Astrocyte (in vitro differentiated cells and primary cell): ENCODE measurements at places on chromosomes 4 and X. TPM values are rescaled to one million over a fixed set of nuclear protein-coding genes. Genes with fewer than 3 reads are reported as not detected.

DNA sequence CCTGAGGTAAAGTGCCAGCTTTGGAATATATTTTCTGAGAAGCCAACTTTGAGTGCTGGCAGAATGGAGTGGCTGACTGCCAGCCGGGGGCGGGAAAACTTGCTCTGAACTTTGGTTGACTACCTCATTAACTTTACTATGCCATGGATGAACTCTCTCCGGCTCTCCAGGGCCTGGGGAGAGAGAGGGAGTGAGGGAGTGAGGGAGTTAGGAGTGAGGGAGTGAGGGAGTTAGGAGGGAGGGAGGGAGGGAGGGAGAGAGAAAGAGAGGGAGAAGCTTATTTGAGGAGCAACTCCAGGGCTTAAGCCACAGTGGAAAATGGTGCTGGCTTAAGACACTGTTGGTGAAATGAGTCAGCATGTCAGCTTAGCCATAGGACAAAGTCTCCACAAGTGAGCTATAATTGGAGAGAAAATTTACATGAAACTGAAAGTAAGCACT, 280.9 kb upstream of the RPS6KA3 start:
- DNase-seq = peak; percentile 74
- no peak overlapping the region for H3K27ac ChIP-seq
- H3K36me3 ChIP-seq = no peaks in the 10 kb centered on the region
- no peaks in the 10 kb centered on the region for H3K27me3 ChIP-seq
- no peaks in the 10 kb centered on the region for H3K4me1 ChIP-seq

The F9 gene
- not detected in 2 replicates for total RNA-seq

The IL13RA1 gene
- total RNA-seq = 39.3 and 41.1 TPM in 2 replicates

The SMC1A gene
- 31.9 and 33.3 TPM in 2 replicates for total RNA-seq

DNA sequence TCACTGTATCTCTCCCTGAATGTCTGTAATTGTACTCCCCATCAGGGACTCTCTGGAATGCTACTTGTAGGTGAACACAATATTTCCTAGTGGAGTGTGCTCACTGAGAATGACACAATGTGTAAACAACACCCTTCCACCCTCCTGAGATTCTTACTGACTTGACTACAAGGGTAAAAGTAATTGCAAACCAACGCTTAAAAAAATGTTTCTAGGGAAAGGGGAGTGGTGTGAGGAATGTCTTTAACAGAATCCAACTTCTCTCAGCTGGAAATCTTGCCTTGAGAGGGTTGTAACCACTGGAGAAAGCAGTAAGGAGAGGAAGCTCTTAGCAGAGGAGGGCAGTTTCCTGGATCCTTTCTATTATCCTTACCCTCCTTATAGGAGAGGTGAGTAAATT, 5.1 kb upstream of the RAPGEF2 start:
- H3K27ac ChIP-seq = no peak overlapping the region
- no peaks in the 10 kb centered on the region for H3K27me3 ChIP-seq
- no peak for DNase-seq
- peaks cover 4% of the 10 kb centered on the region for H3K4me1 ChIP-seq
- H3K4me3 ChIP-seq = no peak overlapping the region
- H3K36me3 ChIP-seq = no peaks in the 10 kb centered on the region

The PABPC1L2B gene
- total RNA-seq = 0.14 TPM in 1 of 2 replicates, not detected in the other

DNA sequence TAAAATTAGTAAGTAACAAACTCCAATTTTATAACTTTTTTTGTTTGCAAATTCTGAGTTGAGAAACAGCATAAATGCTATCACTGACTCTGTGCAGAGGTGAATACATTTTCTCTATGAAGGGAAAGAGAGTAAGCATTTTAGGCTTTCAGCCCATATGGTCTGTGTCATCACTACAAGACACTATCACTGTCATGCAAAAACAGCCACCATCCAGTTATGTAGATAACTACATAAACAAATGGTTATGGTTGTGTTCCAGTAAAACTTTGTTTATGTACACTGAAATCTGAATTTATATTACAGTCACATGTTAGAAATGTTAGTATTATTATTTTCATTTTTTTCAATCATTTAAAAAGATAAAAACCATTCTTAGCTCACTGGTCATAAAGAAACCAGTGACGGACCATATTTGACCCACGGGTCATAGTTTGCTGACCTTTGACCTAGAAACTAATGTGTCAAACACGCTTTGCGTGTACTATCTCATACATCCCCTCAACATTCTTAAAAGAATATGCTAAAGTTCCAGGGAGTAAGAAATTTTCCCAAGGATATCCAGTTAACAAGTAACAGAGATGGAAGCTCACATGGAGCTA, 29.1 kb downstream of the RASGEF1B start:
- no peaks in the 10 kb centered on the region for H3K36me3 ChIP-seq
- H3K4me3 ChIP-seq = no peak overlapping the region
- no peaks in the 10 kb centered on the region for H3K27me3 ChIP-seq
- no peak for DNase-seq

The IDS gene
- total RNA-seq = 127 and 130 TPM in 2 replicates

The PCDH19 gene
- total RNA-seq = 11.6 and 14.9 TPM in 2 replicates

GRCh38 chrX:18871161-18871890, 112.6 kb downstream of the PHKA2 start:
- peak; percentile 7 for DNase-seq
- H3K4me1 ChIP-seq = peaks cover 9% of the 10 kb centered on the region
- H3K4me3 ChIP-seq = no peak overlapping the region

GRCh38 chrX:20715176-20715575, 448.5 kb upstream of the RPS6KA3 start:
- H3K27me3 ChIP-seq = no peaks in the 10 kb centered on the region
- DNase-seq = no peak
- no peak overlapping the region for H3K4me3 ChIP-seq
- no peak overlapping the region for H3K27ac ChIP-seq
- no peaks in the 10 kb centered on the region for H3K36me3 ChIP-seq

- no peak overlapping the region for H3K27ac ChIP-seq
- DNase-seq = peak; percentile 31
- no peaks in the 10 kb centered on the region for H3K36me3 ChIP-seq
- H3K4me1 ChIP-seq = peaks cover 4% of the 10 kb centered on the region
- no peaks in the 10 kb centered on the region for H3K27me3 ChIP-seq
Measured at GRCh38 chr4:187141101-187141500, 417.4 kb upstream of the FAT1 start.

The CSAG2 gene
- not detected in 2 replicates for total RNA-seq

- no peak overlapping the region for H3K27ac ChIP-seq
- DNase-seq = peak; percentile 77
- no peaks in the 10 kb centered on the region for H3K27me3 ChIP-seq
- H3K4me3 ChIP-seq = no peak overlapping the region
- peaks cover 4% of the 10 kb centered on the region for H3K4me1 ChIP-seq
Measured at GRCh38 chrX:68571610-68572311, 72.9 kb downstream of the YIPF6 start.

The DCTD gene
- 116 and 119 TPM in 2 replicates for total RNA-seq

GRCh38 chr4:173797296-173797695, 267.3 kb upstream of the HAND2 start:
- H3K4me1 ChIP-seq = no peaks in the 10 kb centered on the region
- DNase-seq = no peak
- no peaks in the 10 kb centered on the region for H3K36me3 ChIP-seq
- H3K27me3 ChIP-seq = no peaks in the 10 kb centered on the region

GRCh38 chrX:42954880-42955279, 176.9 kb upstream of the PPP1R2C start:
- no peak overlapping the region for H3K4me3 ChIP-seq
- H3K4me1 ChIP-seq = no peaks in the 10 kb centered on the region
- H3K27ac ChIP-seq = no peak overlapping the region
- DNase-seq = no peak
- no peaks in the 10 kb centered on the region for H3K36me3 ChIP-seq

The PQBP1 gene
- 88.2 and 101 TPM in 2 replicates for total RNA-seq

GRCh38 chr4:112102875-112103370, 42.3 kb upstream of the FAM241A start:
- H3K27me3 ChIP-seq = no peaks in the 10 kb centered on the region
- H3K27ac ChIP-seq = no peak overlapping the region
- DNase-seq = no peak
- no peaks in the 10 kb centered on the region for H3K4me1 ChIP-seq

DNA sequence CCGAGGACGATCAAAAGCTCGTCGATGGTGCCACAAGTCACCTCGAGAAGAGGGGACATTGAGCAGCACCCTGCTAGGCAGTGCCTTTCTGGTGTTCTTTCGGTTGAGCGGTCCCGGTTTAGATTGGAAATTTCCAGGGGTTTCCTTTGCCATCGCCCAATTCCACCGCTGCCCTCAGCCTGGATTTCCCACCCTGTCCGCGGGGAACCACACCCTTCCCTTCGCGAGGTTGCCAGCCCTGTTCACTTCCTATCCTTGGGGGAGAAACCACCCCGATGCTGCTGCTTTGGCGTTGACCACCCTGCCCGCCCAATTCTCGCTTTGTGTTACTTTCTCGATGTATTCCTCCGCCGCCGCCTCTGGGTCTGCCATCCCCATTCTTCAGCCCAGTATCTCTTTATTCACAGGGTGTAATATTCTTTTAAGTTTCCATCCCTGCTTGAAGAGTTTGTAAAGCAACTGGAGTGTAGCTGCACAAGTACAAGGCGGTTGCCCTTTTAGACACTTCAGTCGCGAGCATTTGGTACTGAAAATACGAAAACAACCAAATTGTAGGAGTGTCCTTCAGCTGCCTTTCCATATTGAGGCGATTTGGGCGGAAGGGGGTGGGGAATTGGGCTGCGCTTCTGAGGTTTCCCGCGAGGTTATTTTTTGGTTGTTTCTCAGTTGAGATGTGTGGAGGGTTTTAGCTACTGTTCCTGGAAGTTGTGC, 1.1 kb downstream of the OGT start:
- H3K4me1 ChIP-seq = peaks cover 5% of the 10 kb centered on the region
- peak; percentile 40 for DNase-seq
- no peaks in the 10 kb centered on the region for H3K27me3 ChIP-seq
- peak overlapping the region; percentile 92 for H3K27ac ChIP-seq

DNA sequence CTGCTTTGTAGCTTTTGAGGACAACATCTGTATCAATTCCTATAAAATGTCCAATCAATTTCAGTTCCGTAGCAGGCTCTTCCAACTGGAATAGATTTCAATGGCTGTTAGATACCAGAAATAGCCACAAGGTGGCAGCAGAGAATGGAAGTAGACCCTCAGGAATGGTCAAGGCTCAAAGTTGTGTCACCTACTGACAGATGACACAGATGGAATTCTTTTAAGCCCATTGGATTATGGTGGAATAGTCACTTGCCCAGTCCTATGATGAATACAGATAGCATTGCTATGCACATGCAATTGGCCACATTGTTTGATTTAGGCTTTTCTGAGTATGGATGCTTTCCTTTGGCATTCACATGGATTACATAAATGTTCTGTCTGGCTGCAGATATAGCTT, 130.4 kb upstream of the RADX start:
- DNase-seq = peak; percentile 2
- no peaks in the 10 kb centered on the region for H3K36me3 ChIP-seq
- no peak overlapping the region for H3K4me3 ChIP-seq
- H3K27ac ChIP-seq = no peak overlapping the region
- no peaks in the 10 kb centered on the region for H3K27me3 ChIP-seq

GRCh38 chr4:159298502-159298901, 195.6 kb downstream of the RAPGEF2 start:
- no peaks in the 10 kb centered on the region for H3K36me3 ChIP-seq
- no peaks in the 10 kb centered on the region for H3K27me3 ChIP-seq
- peak overlapping the region; percentile 25 for H3K4me3 ChIP-seq
- peaks cover 27% of the 10 kb centered on the region for H3K4me1 ChIP-seq
- peak overlapping the region; percentile 33 for H3K27ac ChIP-seq
- peak; percentile 87 for DNase-seq

DNA sequence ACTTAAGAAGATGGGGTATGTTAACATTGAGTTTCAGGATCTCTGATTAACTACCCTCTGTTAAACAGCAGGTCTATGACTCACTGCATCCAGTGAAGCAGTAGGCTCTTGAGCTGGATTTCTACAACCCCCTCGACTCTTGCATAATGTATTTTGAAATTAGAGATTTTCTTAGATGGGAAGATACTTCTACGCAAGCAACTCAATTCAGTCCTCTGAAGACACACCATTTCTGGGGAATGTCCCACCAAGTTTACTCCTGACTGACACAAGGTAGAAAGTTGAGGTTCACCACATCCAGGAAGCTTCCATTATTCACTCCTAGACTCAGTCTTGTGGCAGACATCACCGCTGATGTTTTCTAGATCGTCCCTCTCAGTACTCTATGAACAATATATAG, 12.9 kb downstream of the PALLD start:
- no peaks in the 10 kb centered on the region for H3K4me1 ChIP-seq
- H3K36me3 ChIP-seq = no peaks in the 10 kb centered on the region
- H3K27me3 ChIP-seq = no peaks in the 10 kb centered on the region
- peak; percentile 73 for DNase-seq

DNA sequence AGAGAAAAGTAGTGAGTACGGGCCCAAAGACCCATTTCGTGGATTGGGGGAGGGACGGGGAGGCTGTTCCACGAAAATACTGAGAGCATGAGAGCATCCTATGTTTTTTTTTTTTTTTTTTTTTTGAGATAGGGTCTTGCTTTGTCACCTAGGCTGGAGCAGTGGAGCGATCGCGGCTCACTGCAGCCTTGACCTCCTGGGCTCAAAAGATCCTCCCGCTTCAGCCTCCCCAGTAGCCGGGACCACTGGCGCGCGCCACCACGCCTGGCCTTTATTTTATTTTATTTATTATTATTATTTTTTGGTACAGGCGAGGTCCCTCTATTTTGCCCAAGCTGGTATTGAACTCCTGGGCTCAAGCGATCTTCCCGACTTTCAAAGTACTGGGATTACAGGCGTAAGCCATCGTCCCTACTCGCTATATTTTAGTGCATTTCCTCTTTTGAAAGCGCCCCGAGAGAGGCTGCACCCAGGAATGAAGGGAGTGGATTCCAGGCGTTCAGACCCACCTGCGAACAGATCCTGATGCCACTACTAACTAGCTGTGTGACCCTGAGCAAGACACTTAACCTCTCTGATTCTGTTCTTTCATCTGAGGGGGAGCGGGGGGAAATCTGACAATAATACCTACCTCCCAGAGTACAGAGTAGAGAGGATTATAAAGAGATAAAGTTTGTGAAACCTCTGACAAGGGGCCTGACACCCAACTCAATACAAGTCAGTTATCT, 5.4 kb upstream of the MSX1 start:
- H3K27me3 ChIP-seq = peaks cover 44% of the 10 kb centered on the region
- peaks cover 20% of the 10 kb centered on the region for H3K4me1 ChIP-seq
- no peak for DNase-seq
- no peaks in the 10 kb centered on the region for H3K36me3 ChIP-seq
- no peak overlapping the region for H3K4me3 ChIP-seq
- no peak overlapping the region for H3K27ac ChIP-seq

DNA sequence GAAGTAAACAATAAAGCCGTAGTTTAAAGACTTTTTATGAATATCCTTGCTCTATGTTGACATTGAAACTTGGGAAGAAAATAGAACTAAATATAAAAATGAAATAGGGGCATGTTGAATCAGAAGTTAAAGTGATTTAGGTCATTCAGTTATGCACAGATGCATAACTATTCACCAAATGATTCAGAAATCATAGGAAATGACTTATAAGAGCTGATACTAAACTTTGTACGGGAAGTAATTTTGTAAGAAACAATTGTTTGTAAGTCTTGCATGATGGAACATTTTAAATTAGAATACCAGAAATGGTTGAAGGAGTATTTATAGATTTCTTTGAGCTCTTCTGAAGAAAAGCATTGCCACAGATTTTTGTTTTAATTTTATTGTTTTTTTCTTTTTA, 246.5 kb downstream of the CPE start:
- no peaks in the 10 kb centered on the region for H3K27me3 ChIP-seq
- no peaks in the 10 kb centered on the region for H3K4me1 ChIP-seq
- no peaks in the 10 kb centered on the region for H3K36me3 ChIP-seq
- DNase-seq = no peak
- no peak overlapping the region for H3K4me3 ChIP-seq

The CD38 gene
- total RNA-seq = 0.94 and 1.0 TPM in 2 replicates

GRCh38 chr4:75598390-75598789, 31.9 kb downstream of the CDKL2 start:
- H3K36me3 ChIP-seq = no peaks in the 10 kb centered on the region
- no peaks in the 10 kb centered on the region for H3K4me1 ChIP-seq
- no peaks in the 10 kb centered on the region for H3K27me3 ChIP-seq
- H3K4me3 ChIP-seq = no peak overlapping the region
- no peak overlapping the region for H3K27ac ChIP-seq
- DNase-seq = peak; percentile 76
